ENCODE measurements at places on chromosomes 1 and 21. TPM values are rescaled to one million over a fixed set of nuclear protein-coding genes. Genes with fewer than 3 reads are reported as not detected.

Gene NEXN
- 13.0 TPM for total RNA-seq

Gene NPHS2
- not detected for total RNA-seq

Gene PRAMEF25
- not detected for total RNA-seq

Gene FAM177B
- total RNA-seq = not detected

Data from smooth muscle cell of the pulmonary artery (primary cell).